MG63 (cell line): ENCODE measurements at places on chromosomes 1 and 21.

DNA sequence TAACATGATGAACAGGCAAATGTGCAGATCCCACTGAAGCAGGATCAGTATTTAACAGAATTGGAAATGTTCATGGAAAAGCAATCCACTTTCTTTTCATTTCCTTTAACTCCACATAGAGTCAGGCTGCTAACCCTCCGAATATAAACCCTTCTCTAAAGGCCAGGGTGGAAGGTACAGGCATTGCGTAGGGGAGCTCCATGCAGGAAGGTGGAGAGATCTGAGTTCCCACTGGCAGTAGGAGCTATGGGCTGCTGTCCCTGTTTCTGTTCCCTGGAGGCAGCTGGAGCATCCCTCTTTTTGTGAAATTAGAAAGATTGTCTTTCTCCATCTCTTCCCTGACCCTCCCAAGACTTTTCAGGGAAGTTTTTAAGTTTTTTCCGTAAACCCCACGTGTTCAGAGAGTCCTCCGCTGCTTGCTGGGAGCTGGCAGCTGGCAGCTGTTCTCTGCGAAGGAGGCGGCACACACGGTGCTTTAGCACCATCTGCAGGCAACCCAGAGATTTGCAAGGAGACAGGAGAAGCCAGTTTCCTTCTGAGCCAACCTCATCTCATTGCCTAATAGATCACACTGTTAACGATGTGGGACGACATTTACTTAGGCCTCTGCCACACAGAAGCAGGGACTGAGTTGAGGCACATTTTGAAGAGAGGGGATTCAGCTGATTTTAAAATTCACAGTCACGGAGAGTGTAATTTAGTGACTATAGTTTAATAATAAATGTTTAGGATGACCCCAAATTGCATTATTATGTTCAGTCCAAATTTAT is 55.4 kb upstream of the HOOK1 start:
- DNase-seq = peak; percentile 68

DNA sequence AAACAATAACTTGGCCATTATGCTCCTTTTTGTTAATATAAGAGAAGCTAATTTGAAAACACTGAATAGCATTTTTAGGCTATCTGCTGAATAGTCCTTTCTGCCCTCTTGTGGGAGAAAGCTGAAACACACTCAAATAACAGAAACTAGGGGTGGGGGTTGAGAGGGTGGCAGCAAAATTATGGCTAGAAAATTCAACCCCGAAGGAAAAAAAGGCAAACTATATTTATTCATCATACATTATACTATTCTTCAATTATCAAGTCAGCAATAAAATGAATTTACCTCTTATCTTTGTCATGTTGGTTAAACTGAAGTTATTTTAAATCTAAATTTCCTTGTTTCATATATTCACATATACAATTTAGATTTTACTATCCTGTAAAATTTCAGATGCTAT is 255.9 kb downstream of the FAF1 start:
- DNase-seq = peak; percentile 8

DNA sequence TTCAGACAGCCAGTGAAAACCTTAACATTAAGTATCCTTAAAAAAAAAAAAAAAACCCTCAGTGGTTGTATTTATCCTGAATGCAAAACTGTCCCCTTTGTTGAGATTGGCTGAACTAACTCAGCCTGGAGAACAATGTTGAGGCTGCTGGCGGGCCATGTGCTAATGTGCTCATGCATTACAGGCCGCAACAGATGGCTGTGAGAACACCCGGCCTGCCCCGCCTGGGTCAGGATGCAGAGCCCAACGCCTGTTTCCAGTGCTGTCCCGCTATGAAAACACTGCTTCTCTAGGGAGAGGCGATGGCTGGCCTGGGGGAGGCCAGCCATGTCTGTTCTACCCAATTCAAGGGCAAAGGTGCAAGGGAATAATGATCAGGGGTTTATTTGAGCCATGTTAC is 13.8 kb downstream of the OLIG2 start:
- no peak for DNase-seq

DNA sequence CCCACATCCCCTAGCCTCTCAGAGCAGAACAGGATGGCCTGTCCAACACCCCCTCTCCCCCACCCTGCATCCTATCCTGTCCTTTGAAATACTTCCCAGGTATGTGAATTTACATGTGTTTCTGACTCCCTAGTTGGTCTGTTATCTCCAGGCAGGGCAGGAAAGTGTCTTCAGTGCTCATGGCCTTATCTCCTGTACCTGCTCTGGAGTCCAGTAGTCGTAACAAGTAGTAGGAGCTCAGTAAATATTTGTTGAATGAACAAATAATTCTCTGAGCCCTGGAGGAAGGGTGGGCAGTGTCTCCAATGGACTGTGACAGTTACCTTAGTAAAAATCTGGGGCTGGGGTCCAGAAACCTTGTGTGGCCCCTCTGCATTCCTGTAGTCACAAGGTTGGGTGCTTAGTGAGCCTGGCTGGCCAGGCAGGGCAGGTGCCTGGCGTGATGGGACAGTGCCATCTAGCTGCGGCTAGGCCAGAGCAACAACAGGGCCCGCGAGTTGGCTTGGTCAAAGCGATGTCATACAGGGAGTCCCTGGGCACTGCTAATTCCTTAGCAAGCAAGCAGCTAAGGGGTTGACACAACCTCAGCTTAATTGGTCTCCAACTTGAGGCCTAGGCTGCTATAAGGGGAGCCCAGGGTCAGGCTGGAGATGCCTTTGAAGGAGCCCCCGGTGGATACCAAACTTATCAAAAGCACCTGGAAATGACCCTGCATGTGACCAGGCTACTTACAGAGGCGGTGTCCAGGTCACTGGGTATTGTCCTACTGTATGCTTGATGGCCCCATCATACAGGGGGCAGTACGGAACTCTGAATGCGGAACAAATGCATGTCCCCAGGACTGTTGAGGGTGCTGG is 89.0 kb upstream of the PPM1J start:
- peak; percentile 72 for DNase-seq

DNA sequence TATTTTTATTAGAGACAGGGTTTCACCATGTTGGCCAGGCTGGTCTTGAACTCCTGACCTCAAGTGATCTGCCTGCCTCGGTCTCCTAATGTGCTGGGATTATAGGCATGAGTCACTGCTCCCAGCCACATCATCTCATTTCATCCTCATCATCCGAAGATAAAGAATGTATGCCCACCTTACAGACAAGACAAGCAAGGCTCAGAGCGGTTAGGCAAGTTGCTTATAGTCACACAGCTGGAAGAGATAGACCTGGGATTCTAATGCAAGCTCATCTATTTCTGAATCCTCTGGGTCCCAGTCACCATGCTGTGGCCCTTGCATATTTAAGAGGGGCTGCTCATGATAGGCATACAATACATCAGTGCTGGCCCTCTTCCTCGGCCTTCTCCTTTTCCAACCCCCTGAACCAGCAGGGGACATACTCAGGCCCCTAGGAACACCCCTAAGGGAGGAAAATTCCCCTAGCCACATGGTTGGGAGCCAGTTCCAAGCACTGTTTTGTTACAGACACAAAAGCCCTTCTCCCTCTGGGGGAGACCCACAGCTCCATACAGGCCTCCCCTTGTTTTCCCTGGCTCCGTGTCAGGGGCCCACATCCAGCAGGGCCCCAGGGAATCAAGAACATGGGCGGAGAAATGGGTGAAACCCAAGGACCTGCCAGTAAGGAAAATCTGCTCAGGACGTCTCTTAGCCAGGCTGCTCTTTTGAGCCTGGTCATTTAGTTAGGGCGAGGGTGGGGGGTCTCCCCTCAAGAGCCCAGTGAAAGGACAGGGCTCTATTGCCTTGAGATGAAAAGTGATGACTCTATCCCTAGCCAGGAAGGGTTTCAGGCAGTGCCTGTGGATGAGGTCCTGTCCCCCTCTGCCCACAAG is 6.9 kb downstream of the CSRP1 start:
- no peak for DNase-seq

- no peak for DNase-seq
Measured at GRCh38 chr21:15077529-15078145, 12.8 kb upstream of the NRIP1 start.
